Stimulated activated CD8-positive, alpha-beta memory T cell treated with anti-CD3 and anti-CD28 coated beads, Interleukin-2, amount 100 ng/mL, for 1 hour (primary cell): ENCODE measurements at places on chromosomes 4 and X.

DNA sequence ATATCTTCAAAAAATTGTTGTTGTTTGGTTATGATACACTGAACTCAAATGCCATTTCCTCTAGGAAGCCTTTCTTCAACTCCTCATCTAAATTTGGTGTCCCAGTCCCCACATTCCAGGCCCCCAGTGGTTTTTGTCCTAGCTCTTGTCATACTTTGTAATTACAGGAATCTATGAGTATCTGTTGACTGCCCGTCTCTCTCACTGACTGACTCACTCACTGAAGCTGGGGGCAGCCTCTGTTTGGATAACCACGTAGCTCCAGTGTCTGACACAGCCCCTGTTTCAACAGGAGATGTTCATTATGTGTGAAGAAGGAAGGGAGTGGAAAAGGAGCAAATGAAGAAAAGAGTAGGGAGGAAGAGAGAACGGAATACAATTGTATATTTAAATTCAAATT, 284.1 kb upstream of the TENM3 start:
- DNase-seq = no peak

GRCh38 chr4:146833530-146833929, 112.1 kb downstream of the TTC29 start:
- DNase-seq = no peak

DNA sequence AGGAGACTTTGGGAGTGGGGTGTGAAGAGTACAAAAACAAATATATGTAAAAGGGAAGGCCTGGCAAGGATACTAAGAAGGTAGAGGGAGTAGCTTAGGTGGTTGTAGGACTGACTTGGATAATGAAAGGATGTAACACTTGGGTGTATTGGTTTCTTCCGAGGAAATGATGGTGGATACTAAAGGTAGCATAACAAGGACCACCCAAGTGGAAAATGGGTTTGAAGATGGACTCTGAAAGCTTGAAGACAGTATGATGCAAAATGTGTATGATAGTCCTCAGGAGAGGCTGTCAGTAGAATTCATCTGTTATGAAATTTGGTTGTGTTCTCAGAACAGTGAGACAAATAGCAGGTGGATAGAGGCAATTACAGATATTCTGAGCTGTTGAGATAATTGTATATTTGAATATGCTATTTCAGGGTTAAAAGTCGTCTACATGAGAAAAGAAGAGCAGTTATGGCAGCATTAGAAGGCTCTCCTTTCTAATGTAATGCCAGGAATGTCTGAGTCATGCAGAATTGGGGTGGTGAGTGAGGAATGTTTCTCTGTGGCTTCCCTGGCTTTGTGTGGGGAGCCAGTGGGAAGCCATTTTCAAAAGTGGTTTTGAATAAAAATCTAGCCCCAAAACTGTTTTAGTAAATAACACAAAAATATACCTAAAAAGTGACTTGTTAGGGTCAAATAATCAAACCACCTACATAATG, 75.6 kb downstream of the FHIP1A start:
- no peak for DNase-seq

DNA sequence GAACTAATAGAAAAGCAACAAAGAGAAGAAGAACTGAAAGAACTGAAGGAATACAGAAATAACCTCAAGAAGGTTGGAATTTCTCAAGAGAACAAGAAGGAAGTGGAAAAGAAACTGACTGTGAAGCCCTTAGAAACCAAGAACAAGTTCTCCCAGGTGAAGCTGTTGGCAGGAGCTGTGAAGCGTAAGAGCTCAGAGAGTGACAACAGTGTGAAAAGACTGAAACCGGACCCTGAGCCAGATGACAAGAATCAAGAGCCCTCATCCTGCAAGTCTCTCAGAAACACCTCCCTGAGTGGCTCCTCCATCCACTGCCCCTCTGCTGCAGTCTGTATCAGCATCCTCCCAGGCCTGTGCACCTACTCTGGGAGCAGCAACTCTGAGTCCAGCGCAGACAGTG, 8.4 kb upstream of the FHDC1 start:
- no peak for DNase-seq

DNA sequence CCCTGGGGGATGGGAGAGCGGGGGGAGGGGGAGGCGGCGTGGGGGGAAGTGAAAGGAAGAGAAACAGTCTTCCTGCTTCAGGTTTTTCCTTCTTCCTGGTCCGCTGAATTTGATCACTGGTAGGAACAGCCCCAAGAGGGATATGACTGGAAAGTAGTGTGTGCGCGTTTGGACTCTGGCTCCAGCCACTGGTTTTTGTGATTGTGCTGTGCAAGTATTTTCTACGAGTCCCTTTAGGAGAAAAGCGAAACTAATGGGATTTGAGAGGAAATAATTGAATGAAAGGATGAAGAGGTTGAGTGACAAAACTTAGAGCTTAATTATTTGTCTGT, 836 bp downstream of the PRRG1 start:
- DNase-seq = no peak

GRCh38 chr4:123976285-123976684, 579.7 kb downstream of the SPRY1 start:
- DNase-seq = no peak

DNA sequence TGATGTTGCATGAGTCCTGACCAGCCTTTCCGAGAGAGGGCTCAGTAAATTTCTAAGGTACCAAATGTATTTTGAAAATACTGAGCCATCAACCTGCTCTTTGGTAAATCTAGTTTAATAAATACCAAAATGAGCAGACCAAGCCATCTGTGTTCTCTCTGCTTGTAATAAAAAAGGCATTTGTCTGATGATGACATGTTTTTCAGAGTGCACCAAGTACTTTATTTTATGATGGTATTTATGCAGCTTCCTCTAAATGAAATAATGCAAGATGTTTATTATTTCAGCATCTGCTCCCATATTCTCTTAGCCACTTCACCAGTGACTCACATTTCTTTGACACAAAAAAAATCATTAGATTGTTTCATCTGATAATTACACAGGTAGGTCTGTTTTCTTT, 700.5 kb downstream of the TRIML1 start:
- DNase-seq = no peak

DNA sequence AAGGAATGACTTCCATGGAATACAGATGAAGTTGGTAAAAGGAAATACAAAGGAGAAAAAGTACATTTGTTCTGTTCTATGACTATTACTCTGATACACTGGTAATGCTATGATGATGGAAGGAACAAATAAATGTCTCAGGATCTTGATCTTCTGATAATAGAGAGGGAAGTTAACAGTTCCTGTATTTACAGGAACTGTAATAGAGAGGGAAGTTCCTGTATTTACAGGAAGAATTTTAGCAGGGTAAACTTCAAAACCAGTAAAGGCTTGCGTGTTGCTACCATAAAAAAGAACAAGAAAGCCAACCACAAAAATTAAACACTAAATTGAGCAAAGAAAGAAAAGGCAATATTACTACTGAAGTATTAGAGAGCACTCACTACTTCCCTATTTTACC, 91.7 kb upstream of the HPGD start:
- no peak for DNase-seq

- no peak for DNase-seq
Observed at GRCh38 chr4:144316869-144317268, 176.4 kb upstream of the GYPA start.
